ENCODE measurements at places on chromosomes 11 and 22. TPM values are rescaled to one million over a fixed set of nuclear protein-coding genes. Genes with fewer than 3 reads are reported as not detected.

TBRG1 gene
- 30.0 TPM for total RNA-seq

RFPL1 gene
- not detected for total RNA-seq

ACTN3 gene
- 3.0 TPM for total RNA-seq

ABTB2 gene
- total RNA-seq = 2.5 TPM

IL18 gene
- total RNA-seq = not detected

APOL4 gene
- total RNA-seq = 1.2 TPM
